Caudate nucleus (tissue), 63 donors: ENCODE measurements at places on chromosomes 3 and 15.

DNA sequence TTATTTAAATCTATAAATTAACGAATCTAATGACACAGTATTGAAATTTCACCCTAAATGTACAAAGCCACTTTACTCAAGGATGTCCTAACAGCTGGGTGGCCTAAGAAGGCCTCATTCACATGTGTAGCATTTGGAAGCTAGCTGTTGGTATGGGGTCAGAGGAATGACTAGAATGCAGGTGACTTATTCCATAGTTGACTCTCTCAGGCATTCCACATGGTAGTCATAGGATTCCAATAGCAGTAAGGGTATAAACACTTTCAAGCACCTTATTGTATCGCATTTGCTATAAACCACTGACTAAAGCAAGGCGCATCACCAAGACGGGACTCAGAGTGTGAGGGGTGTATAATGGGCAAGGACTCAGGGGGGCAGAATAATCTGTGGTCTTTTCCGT, 294.8 kb upstream of the EPHA3 start:
- DNase-seq = no peak

- no peak for DNase-seq
These were observed 61.9 kb downstream of the PTPN9 start for GRCh38 chr15:75517233-75517632.

DNA sequence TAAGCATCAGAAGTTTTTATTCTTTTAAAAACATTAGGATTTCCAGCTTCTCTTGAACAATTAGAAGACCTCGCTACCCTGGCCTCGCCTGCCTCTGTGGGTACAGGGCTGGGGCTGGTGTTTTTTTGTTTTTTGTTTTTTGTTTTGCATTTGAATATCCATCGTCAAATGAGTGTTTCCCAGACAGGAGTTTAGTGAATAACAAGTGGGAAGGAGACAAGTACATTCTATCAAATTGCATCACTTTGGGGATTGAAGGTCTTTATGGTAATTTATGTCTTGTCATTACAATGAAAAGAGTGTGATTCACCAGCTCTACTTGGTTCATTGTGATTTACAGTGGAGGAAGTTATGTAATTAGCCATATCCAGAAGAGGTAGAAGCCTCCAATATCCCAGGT, 161.1 kb upstream of the UBE2E1 start:
- DNase-seq = no peak

DNA sequence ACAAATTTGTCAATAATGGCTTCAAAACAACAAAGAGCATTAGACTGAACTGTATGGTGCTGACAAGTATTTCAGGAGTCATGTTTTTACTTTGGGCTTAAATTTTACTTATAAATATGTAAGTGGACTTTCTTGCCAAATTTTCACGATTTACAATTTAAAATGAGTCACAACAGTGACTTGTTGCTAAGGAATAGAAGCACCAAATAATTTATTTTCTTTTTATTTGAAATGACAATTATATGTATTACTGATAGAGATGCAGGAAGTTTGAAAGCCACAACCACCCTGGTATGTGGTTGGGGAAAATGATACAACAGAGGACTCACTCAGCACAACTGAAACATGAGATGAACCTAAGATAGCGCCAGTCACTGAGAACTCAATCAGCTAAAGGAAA, 90.3 kb downstream of the FMN1 start:
- DNase-seq = no peak

- DNase-seq = no peak
These were observed 48.9 kb upstream of the CPNE4 start for GRCh38 chr3:132083583-132084279.

GRCh38 chr15:95492388-95493070, 838.0 kb upstream of the NR2F2 start:
- DNase-seq = no peak

DNA sequence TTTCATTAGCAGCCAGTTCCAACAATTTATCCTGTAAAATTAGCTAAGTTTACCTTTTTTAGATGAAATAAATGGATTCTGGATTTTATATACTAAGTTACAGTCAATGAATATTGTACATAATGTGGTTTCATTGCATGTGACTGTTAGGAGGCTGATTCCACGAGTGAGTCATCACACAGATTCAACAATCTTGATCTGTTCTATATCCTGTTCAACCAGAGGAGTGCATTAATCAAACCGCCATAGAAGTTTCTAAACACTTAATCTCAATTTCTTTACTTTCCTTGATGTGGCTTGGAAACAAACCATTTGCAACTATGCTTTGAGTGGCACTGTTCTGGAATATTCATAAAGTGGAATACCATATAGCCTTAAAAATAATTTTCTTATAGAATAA, 15.3 kb downstream of the DNAJC13 start:
- DNase-seq = no peak
